ENCODE measurements at places on chromosomes 16 and 17.

DNA sequence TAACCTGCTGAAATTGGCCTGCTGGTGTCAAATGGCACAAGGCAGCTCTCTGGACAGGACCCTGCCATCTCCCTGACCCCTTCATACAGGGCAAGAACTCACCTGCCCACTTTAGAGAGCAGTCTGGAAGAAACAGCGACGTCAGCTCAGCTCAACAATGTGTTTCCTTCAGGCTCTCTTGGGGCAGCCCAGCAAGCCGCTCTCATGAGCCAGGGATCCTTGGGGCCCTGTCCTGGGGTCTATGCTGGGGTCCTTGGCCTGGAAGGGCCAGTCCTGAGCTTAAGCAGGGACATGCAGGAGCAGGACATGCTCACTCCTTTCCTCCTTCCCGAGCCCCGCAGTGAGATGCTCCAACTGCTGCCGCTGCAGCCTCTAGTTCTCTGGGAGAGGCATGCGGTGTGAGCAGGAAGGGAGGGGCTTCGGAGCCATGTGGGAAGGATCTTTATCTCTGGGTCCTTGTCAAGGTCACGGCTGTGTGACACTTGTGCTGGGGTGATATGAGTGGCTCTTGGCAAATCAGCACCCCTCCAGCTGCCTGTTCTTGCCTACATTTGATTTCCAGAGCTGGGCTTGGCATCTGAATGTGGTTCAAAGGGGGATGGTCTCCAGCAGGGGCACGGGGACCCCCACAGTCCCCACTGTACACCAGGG lies 3.4 kb downstream of the C1QTNF1 start:
- no peak for DNase-seq

DNA sequence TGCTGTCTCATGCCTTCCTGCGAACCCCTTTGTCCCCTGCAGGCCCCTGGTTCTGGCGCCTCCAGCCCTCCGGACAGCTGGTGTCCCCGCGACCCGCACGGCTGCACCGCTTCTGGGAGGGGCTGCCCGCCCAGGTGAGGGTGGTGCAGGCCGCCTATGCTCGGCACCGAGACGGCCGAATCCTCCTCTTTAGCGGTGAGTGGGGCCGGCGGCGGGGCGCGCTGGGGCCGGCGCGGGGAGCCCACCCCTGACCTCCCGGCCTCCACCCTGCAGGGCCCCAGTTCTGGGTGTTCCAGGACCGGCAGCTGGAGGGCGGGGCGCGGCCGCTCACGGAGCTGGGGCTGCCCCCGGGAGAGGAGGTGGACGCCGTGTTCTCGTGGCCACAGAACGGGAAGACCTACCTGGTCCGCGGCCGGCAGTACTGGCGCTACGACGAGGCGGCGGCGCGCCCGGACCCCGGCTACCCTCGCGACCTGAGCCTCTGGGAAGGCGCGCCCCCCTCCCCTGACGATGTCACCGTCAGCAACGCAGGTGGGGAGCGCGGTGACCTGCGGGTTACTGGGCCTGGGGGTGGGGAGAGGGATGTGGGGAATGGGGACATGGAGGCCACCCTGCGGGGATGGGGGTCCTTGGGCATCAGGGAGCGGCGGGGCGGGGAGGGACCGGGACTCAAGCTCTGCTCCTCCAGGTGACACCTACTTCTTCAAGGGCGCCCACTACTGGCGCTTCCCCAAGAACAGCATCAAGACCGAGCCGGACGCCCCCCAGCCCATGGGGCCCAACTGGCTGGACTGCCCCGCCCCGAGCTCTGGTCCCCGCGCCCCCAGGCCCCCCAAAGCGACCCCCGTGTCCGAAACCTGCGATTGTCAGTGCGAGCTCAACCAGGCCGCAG lies 7.1 kb upstream of the IL32 start:
- no peak for DNase-seq

- DNase-seq, result no peak
Observed at GRCh38 chr16:31351246-31351941, 3.6 kb upstream of the ITGAX start.

GRCh38 chr17:3636908-3637373 lies 381 bp downstream of the CTNS start:
- no peak for DNase-seq

- DNase-seq, result no peak
Observed at GRCh38 chr17:20995873-20996723, 46.7 kb downstream of the USP22 start.

- no peak for DNase-seq
Observed at GRCh38 chr17:12290207-12290606, 269.5 kb downstream of the MAP2K4 start.

DNA sequence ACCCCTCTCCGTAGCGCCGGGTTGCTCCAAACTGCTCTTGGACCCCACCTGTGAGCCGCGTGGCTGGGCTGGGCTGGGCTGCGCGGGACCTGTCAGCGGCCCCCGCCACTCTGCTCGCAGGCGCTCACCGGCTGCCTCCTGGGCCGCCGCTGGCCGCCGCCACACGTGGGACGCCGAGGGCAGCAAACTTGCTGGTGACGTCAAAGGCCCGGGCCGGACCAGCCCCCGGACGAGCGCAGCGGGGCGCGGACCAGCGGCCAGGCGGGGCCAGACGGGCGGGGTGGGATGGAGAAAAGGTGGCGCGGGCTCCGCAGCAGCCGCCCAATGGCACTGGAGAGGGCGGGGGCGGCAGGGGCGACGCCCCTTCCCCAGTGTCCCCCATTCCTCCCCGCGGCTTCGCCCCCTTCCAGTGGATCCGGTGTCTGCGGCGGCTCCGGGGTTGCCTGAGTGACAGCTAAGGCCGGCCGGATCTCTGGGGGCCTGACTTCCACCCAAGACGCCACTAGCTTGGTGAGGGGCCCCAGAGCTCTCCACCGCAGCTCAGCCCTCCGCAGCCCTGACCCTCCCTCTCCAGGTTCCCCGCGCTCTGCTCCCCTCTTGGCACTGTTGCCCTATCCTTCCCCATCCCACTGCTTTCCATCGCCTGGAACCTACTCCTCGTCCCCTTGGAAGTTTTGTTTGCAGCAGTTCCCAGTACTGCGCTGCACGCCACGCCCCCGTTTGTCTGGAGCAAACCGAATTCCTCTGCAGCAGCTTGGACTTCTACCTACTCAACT lies at the start of gene HS3ST3A1:
TSS of gene HS3ST3A1 (minus strand) at position 154 of the 776 bp plus-strand sequence. CDS start 800 bp downstream, outside the sequence.
- no peak for DNase-seq

DNA sequence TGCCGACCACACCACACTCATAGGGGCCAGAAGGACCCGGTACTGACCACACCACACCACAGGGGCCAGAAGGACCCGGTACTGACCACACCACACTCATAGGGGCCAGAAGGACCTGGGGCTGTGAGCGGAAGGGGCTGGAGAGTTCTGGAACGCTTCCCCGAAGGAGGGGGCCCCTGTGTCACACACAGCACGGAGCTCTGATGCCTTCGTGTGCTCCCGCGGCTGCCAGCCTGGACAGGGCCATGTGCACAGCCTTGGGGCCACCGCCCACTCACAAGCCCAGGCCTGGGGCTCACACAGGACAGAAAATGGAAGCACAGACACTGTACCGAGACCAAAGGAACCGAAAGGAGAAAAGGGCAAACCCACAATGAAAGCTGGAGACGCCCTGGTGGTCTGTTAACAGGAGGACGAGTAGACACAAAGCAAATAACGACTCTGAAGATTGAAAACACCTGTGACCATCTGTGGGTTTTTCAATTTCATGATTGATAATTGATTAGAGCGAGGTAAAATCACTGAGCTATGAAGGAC lies 106.5 kb upstream of the METRNL start:
- no peak for DNase-seq

- no peak for DNase-seq
Observed at GRCh38 chr16:1030473-1030901, 42.1 kb upstream of the SSTR5 start.

DNA sequence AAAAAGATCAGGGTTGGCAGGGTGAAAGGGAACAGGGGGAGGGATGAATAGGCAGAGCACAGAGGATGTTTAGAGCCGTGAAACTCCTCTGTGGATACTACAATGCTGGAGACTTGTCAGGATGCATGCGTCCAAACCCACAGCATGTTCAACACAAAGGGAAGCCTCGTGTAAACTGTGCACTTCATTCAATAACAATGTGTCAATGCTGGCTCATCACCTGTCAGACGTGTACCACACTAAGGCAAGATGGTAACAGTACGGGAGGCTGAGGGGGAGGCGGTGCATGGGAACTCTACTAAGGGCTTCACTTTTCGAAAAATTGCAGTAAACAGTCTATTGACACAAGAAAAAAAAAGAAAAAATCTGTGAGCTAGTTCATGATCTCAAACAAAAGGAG lies 63.7 kb downstream of the C16orf95 start:
- DNase-seq, result no peak

DNA sequence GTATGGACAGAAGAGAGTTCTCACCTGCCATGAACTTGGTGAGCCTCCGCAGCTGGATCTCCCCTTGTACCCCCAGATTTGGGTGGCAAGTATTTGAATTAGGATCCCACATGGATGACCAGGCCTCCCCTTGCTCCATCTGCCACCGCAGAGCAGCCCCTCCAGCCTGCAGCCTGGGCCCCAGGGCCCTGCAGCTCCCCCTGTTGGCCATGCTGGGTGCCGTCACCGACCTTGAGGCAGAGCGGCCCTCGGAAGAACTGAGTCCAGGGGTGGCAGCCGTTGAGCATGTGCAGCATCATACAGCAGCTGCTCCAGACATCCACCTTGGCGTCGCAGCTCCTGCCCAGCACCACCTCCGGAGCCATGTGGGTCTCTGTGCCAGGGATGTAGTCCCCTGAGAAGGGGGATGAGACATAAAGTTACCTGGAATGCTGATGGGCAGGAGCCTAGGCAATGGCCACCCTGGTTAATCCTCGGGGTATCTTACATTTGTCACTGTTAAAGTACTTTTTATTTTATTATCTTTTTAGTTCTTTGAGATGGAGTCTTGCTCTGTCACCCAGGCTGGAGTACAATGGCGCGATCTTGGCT lies 9.0 kb upstream of the SPATA32 start:
- DNase-seq, result no peak

Data from kidney capillary endothelial cell (primary cell).